CD4-positive, alpha-beta T cell treated with Interleukin-15 for 4 hours (primary cell): ENCODE measurements at places on chromosomes 4 and X.

DNA sequence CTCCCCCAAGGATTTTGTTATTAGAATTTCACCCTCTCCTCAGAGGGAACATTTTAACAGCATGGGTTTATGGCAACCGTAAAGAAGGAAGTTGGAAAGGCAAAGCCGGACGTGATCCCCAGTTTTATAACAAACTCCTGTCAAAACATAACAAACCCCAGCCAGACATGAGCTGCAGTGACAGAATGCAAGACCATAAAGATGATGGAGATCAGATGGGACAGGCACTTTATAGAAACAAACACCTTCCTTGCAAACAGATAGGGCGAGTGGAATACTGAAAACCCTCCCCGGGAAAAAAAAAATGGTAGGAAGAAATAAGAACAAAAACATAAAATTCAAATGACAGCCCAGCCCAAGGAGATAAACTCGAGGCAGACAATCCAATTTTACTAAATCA is 281.4 kb downstream of the LDB2 start:
- DNase-seq: no peak

DNA sequence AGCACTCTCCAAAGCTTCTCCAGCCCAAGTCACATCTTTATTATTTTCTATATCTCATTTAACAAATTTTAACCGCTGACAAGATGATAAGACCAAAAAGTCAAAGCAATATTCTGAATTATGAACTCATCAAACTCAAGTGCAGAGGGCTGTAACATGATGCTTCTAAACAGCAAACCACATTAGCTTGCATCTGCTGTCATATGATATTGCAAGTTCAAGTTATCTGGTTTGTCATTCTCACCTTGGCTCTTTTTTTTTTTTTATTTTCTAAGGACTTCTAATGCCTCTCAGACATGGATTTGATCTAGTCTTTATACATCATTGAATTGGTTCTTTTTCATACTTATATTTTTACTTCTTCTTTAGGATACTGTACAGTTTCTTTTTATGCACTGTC is 93.4 kb downstream of the SLC10A7 start:
- no peak for DNase-seq

DNA sequence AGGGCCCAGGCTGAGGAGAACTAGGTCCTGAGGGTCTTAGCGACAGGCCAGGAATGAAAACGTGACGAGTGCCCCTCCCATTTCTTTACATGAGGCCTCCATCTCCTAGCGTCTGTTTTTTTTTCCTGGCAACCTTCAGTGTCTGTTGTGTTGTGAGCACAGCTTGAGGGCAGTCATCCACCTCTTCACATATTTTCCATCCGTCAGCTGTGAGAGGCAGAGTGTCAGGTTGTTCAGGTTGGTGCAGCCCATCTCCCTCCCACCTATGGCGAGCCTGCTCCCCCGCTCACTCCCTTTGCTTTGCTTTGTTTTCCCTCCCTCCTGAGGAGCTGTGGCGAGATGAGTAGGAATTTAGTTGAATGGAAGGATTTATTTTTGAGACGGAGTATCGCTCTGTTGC is 51.7 kb upstream of the CHRNA9 start:
- no peak for DNase-seq

DNA sequence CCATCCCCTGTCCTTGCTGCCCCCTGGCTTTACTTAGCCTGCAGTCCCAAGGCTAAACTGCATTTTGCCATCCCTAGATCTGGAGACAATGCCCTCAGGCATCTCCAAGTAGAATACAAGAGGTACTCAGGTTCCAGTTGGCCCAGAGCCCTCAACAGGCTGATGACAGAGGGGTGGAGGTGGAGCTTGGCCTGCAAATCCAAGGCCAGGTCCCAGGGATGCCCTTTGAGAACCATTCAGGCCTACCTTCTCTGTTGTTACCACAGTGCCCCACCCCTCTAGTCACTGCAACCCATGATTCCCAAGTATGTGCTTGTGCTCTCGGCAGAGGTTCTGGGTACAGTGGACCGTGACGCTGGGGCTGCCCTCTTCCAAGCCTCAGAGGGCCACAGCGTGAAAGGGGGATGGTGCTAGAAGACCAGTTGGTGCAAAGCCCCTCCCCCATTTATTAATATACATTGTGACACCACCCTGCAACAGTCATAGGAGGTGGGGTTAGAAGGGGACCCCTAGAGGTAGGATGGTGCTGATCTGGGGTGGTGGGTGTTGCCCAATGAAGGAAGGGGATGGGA is 6.4 kb upstream of the UBA1 start:
- DNase-seq: no peak

- DNase-seq: no peak
These were observed 21.7 kb upstream of the SEC24B start for GRCh38 chr4:109411964-109412363.

GRCh38 chrX:63128509-63128908 is 222.6 kb downstream of the SPIN4 start:
- no peak for DNase-seq

- DNase-seq: no peak
These were observed 135.6 kb downstream of the STAG2 start for GRCh38 chrX:124097116-124097515.

- DNase-seq: no peak
These were observed 118.2 kb downstream of the NAF1 start for GRCh38 chr4:163048447-163048846.
